Stimulated activated CD4-positive, alpha-beta T cell treated with anti-CD3 and anti-CD28 coated beads, Interleukin-4, amount 100 ng/mL, for 24 hours (primary cell): ENCODE measurements at places on chromosomes 7 and 10.

GRCh38 chr10:103241262-103242011, 4.2 kb upstream of the RPEL1 start:
- no peak for DNase-seq

DNA sequence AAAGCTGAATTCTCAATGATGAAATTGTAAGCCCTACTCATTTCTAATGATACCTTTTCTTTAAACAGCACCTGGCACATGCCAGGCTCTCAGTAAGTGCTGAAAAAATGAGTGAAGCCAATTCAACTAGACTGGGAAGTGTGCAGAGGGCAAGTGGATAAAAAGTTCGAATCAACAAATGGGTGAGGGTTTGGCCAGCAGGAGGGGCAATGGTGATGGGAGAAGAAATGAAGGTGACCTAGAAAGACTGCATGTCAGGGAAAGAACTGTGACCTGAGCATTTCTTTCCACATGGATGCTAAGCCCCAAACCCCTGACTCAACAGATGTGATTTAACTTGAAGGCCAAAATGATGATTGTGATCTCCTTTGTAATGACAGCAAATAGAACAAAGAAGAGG, 54.6 kb downstream of the DKK1 start:
- no peak for DNase-seq

GRCh38 chr7:33743594-33743993, 161.7 kb upstream of the BMPER start:
- no peak for DNase-seq

GRCh38 chr7:132815130-132815529, 238.9 kb upstream of the PLXNA4 start:
- no peak for DNase-seq

- no peak for DNase-seq
Observed at GRCh38 chr10:89609833-89610346, 35.2 kb downstream of the PANK1 start.

DNA sequence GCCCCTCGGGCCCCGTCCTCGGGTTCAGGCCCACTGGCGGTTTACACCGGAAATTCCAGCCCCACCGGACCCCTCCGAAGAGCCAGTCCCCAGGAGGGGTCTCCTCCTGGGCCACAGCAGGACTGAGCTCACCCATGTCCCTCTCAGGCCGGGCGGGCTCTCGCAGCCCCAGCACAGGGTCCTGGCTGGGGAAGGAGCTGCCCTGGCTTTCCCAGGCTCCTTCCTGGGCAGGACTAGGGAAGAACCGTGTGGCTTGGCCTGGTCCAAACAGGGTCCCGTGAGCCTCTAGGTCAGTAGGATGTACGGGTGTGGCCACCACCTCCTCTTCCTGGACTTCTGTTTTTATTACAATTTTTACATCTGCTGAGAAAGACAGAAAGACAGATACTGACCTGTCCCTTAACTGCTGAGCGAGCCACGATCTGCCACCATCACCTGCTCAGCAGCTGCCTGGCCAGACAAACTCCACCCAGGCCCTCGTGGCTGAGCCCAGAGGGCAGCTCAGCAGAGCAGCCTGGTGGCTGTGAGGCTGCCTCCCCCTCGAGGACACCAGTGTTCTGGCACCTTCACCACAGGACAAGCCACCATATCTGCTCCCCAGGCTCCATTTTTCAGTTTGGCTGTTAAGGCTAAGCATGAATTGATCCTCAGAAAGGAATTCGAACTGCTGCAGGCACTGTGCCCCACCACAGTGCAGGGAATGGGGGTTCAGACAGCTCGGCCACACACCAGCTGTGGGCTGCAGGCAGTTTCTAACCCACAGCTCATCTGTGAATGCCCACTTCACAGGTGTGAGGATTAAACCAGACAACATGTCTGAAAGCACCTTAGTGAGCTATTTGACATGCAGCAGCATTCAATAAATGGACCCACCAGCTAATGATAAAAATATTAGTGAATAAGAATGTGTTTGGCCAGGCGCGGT, 14.5 kb upstream of the ZNF777 start:
- DNase-seq: no peak

GRCh38 chr7:101185258-101185839, 5.3 kb upstream of the NAT16 start:
- DNase-seq: no peak

DNA sequence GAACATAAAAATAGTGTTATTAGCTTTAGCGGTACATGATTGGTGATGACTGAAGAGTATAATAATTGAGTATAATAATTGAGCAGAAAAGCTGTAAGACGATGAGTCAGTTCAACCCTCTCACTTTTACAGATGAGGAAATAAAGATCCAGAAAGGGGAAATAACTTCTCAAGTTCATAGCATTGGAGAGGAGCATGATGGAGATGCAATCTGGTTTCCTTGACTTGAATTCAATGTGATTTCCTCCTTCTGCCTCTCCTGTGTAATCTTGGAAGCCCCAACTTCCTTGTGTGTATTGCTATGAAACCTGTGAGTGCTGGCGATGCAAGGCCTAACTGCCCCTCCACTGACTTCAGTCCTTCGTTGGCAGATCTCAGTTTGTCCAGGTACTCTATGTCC, 265.1 kb downstream of the LRMDA start:
- no peak for DNase-seq

GRCh38 chr10:3877211-3878000, 92.4 kb upstream of the KLF6 start:
- DNase-seq: no peak

GRCh38 chr7:47039089-47039648, 542.7 kb downstream of the TNS3 start:
- no peak for DNase-seq

DNA sequence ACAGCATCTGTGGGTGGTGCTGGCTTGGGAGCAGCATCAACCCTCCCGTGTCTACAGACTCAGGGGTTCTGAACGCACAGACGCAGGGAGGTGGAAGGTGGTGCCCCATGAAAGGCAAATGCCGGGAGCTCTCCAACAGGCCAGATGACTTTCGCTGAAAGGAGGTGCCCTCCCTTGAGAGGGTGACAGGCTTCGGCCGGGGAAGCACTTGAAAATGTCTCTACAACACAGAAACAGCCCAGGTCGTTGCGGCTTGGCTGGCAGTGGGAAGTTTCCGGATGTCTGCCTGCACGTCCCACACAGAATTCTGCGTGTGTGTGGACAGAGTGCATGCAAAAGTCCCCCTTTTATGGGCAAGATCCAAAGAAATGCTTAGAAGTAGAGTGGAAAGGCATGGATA, 239.6 kb downstream of the SKAP2 start:
- no peak for DNase-seq

DNA sequence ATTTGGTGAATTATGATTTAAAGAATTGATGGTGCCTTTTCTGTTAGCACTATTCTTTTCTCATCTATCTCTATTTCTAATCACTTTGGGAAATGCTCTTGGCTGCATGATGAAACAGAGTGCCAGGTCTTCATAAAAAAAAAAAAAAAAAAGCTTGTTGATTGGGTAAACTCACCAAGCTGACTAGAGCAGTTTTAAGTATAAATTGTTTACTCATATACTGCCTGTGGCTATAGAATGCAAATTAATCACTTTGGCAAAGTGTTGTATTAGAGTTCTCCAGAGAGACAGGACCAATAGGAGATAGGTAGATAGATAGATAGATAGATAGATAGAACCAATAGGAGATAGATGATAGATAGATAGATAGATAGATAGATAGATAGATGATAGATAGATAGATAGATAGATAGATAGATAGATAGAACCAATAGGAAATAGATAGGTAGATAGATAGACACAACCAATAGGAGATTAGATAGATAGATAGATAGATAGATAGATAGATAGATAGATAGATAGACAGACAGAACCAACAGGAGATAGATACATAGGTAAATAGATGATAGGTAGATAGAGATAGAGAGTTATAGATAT, 20.1 kb upstream of the TBXAS1 start:
- no peak for DNase-seq
